Right cardiac atrium (tissue), 5 donors: ENCODE measurements at places on chromosomes 13 and 19. TPM values are rescaled to one million over a fixed set of nuclear protein-coding genes. Genes with fewer than 3 reads are reported as not detected.

GRCh38 chr19:4267101-4267900, 11.8 kb upstream of the SHD start:
- peak; percentile 47 for DNase-seq

DNA sequence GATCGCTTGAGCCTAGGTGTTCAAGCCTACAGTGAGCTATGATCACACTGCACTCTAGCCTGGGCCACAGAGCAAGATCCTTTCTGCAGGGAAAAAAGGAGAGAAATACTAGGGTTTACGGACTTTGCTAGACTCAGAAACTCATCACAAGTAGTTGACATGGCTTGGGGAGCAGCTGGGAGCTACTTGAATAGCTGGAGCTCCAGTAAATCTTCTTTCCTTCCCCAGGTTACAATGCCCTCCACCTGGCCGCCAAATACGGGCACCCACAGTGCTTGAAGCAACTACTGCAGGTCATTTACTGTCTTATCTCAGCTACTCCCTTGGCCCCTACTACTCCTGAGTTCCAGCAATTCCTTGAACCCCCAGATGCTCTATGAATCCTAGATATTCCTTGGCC, 19.3 kb downstream of the ANKRD24 start:
- DNase-seq, result no peak

- DNase-seq, result no peak
These were observed 383.4 kb downstream of the EFNB2 start for GRCh38 chr13:106152047-106152446.

GRCh38 chr19:52936954-52937325, 13.7 kb upstream of the ZNF888 start:
- no peak for DNase-seq

DNA sequence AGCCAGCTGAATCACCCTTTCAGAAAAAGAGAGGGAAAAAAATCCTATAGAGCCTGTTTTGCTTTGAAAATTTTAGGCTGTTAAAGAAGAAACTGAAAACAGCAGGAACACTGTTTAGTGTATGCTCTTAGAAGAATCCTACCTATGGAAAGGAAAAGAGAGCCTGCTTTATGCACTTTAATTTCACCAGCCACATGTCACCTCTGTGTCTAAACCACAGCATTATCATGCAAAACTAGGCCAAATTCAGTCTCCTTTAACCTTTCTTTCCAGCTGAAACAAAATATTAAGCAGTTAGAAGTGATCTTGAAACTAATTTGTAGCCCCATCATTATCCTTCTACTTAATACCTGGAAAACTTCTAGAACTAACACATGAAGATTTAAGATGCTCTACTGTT, 97.2 kb upstream of the MAB21L1 start:
- DNase-seq, result no peak

DNA sequence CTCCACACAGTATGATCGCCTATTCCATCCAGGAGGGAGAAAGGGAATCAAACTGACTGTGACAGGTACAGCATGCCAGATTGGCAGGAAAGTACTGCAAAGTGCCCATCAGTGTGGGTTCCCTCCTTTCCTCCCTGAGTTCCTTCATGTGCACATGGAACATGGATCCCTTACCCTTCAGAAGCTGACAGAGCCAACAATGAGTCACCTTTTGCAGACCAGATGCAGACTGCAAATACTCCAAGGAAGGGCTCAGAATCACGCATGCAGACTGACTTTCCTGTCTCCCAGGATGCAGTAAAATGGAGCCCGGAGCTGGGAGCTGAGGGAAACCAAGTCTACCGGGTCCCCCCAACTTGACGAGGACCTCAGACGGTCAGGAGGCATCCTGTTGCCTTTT, 41.8 kb downstream of the SACS start:
- DNase-seq, result no peak

DNA sequence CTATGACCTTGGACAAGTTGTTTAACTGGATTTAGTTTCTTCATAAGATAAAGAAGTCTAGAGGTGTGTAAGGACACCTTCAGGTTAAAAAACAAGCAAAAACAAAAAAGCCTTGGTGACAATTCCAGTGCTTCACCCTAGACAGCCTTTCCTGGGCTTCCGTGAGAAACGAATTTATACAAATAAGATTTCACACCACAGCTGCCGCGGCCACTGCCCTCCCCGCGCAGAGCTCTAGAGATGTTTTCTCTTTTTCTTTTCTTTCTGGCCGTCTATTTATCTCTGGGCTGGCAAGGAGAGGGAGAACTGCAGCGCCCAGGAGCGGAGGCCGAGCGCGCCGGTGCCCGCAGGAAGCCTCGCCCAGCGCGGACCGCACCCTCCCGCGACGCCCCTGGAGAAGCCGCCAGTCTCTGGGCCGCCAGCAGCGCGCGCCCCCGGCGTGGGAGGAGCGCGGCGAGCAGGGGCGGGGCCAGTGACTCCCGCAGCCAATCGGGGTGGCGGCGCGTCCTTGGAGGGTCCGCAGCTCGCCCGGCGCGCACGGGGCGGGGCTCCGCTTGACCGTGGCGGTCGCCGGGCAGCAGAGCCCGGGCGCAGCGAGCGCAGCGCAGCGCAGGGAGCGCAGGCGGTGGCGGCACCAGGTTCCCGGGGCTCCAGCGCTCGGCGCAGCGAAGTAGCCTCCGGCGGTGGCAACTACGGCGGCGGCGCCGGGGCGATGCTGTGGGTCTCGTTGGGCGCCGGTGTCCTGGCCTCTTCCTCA, 107.0 kb downstream of the RXFP2 start:
- DNase-seq, result peak; percentile 98

- DNase-seq, result no peak
These were observed 18.9 kb downstream of the SPINT2 start for GRCh38 chr19:38283271-38283670.

DNA sequence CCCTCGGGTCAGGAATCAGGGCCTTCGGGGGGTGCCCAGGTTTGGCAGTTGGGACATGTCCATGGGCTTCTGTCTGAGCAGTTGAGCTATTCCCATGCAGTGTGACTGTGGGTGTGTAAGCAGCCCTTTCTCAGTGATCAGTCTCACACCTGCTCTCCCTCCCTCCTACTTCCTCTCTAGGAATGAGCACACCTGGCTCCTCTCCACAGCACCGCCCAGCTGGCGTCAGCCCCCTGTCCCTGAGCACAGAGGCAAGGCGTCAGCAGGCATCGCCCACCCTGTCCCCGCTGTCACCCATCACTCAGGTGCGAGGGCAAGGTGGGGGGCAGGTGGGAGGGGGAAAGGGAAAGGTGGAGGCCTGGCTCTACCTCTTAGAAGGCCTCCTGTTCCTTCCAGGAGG, 25.9 kb downstream of the COMP start:
- DNase-seq, result peak; percentile 5

GRCh38 chr19:10043286-10043927, 30.1 kb downstream of the RDH8 start:
- no peak for DNase-seq

- no peak for DNase-seq
These were observed 937.9 kb downstream of the EFNB2 start for GRCh38 chr13:105597573-105597972.

- no peak for DNase-seq
These were observed 776.9 kb downstream of the GPC5 start for GRCh38 chr13:92175330-92175729.

GRCh38 chr13:29474991-29475390, 120.5 kb downstream of the SLC7A1 start:
- no peak for DNase-seq

GRCh38 chr19:1097810-1098176, 2.6 kb upstream of the POLR2E start:
- DNase-seq, result peak; percentile 57

GRCh38 chr19:4061683-4062418, 4.8 kb downstream of the ZBTB7A start:
- DNase-seq, result peak; percentile 68

- no peak for DNase-seq
These were observed 359.3 kb downstream of the KCNRG start for GRCh38 chr13:50374517-50374916.

GRCh38 chr13:29859971-29860370, 9.6 kb upstream of the UBL3 start:
- DNase-seq, result no peak

The KLF1 gene
- not detected for total RNA-seq

The CNFN gene
- not detected for total RNA-seq

The TEKTIP1 gene
- total RNA-seq, result not detected

The MUC16 gene
- 0.25 TPM for total RNA-seq

The CATSPERD gene
- total RNA-seq, result not detected

The ZNF570 gene
- 7.0 TPM for total RNA-seq

The CPB2 gene
- total RNA-seq, result not detected

The ADGRE1 gene
- total RNA-seq, result 0.53 TPM
